Islet precursor cell (in vitro differentiated cells): ENCODE measurements at places on chromosomes 6 and 20.

DNA sequence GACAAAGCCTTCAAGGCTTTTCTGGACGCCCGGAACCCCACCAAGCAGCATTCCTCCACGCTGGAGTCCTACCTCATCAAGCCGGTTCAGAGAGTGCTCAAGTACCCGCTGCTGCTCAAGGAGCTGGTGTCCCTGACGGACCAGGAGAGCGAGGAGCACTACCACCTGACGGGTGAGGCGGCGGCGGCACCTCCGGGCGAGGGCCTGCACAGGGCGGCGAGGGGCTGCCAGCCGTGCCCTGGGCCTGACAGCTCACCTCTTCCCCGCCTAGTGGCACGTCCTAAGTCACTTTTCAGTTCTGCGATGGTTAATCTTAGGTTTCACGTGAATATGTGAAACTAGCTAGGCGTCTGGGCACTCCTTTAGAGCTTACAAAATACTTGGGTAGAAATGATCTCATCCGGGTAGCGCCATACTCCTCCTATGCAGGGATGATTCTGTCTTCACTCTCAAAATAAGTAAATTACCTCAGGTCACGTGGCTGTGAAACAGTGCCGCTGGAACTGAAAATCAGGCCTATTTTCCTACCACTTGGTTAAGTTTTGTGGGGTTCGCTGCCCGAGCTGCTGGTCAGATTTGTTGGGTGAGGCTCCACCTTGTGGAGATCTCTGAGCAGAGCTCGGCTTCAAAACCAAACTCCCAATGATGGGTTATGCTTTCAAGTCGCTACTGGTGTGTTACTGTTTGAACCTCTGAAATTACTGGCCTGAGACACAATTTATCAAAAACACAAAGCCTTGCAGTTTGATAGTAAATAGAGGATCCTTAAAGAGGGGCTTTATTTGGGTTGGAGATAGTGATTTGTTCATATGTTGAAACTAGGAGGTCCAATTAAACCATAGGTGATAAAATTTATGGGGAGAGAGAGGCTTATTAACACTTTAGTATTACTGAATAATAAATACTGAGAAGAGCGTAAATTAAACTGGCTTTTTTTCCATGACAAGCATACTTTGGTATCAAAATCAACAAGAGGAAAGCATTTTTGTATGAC lies 15.5 kb upstream of the CLDN20 start:
- DNase-seq = peak; percentile 74

DNA sequence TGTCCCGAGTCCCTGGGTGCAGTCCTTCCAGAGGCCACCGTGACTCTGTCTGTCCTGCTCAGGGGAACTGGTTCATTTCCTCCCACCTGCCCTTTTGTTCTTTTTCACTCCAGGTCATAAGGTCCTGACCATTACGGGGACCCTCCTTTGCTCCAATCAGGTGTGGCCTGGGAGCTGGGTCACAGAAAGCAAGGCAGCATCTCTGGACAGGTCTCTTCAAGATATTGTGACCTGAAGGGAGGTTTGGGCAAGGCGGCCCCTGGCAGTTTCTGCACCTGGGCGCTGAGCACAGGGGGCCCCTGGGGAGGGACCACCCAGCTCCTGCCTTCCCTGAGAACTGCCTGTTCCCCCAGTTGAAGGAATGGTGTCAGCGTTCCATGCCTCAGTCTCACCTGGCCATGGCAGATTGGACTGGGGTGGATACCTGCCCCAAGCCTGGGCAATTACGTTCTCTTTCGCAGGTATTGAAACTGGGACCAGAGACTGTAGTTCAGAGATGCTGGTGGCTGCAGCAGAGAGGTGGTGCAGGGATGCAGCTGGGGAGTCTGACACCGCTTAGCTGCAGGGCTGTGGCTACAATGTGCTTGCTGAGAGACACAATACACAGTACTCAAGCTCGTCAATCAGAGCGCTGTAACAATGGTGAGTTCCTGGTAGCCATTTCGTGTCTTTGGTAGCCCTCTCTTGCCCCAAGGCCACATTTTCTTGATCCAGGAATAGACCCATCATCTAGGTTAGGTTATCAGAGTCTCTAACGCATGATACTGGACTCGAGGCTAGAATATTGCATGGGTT lies 15.6 kb upstream of the NELFCD start:
- DNase-seq = no peak

DNA sequence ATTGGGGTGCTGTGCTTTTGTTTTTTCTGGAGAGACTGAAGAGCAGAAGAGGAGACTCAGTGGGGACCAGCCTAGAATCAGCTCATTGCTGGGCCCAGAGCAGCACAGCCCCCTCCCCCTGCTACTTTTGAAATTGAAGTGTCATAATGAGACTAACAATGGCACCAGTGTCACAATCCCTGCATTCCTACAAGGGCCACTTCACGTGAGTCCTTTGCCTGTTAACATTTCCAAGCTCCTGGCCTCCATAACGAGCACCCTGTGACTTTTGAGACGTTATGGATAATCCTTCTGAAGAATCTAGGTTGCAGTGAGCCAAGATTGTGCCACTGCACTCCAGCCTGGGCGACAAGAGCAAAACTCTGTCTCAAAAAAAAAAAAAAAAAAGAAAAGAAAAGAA lies 41.7 kb downstream of the CNBD2 start:
- peak; percentile 33 for DNase-seq

DNA sequence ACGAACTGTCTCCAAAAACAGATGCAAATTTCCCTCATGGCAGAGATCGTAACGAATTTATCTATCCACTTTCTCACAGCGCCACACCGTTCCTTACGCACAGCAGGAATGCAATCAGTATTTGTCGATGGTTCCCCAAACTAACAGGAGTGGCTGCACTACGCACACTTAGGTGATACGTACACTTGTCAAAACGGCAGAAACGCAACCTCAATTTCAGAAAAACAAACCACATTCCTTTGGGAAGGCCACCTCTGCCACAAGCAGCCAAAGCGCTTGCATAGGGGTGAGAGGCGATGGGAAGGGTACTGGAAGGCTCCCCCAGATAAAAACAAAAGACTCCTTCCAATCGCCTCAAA lies 638 bp downstream of the MDN1 start:
- DNase-seq = peak; percentile 54

GRCh38 chr20:37846573-37846972 lies 56.4 kb upstream of the VSTM2L start:
- peak; percentile 79 for DNase-seq

- no peak for DNase-seq
These were observed 68.1 kb downstream of the CD40 start for GRCh38 chr20:46186210-46186609.

- no peak for DNase-seq
These were observed 77.7 kb downstream of the EFHC1 start for GRCh38 chr6:52497652-52498408.

GRCh38 chr20:62671765-62672164 lies 29.5 kb downstream of the SLCO4A1 start:
- DNase-seq = no peak

- no peak for DNase-seq
These were observed 83.4 kb upstream of the NEDD9 start for GRCh38 chr6:11315743-11316437.

DNA sequence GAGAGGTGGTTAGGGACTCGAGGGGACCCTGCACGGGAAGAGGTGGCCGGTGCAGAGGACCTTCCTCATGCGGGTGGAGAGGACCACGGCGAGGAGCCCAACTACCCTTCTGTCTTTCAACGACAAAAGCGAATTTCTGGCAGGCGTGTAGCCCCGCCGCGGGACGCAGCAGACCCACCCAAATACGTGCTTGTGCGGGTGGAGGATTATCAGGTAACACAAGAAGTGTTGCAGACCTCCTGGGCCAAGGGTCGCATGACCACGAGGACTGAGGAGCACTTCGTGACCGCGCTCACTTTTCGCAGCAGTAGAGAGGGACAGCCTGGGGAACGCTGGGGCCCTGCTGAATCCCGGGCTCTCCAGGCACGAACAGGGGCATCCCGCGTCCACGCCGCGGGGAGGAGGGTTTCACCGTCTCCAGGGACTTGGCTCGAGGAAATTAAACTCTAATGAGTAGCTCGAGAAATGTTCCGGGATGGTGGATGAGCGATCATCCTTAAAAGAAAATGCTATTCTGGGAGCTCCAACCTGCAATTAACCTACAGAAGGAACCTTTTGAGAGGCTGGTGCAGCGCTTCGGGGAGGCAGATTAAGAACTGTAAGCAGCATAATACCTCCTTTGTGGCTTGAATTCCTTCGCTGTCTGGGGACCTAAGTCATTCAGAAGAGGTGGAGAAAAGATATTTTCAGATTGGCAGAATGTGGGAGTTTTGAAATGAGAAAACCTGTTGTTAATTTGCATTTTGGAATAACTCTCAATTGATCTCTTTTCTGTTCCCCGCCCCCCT lies 804 bp downstream of the C6orf141 start:
- DNase-seq = peak; percentile 66
